ENCODE measurements at places on chromosomes 11 and 22.
A peak's percentile ranks its signal among the peaks of the same experiment; 100 is the strongest.

DNA sequence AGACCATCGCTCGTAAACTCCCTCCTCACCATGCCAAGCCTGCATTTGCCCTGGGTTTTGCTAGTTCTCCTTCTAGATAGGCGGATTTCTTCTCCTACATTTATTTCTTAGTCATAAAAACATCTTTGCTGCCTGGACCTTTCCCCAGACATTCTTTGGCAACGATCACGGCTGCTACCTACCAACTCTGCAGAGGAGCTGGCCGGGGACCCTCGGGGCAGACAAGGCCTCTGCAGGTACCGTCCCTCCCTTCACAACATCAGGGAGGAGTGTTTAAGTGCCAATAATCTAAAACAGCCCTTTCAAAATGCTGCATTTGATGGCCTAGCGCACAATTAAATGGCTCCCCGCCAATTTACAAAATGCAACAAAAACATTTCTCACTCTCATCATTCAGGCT is 34.4 kb downstream of the BRD1 start:
- no peak for DNase-seq

DNA sequence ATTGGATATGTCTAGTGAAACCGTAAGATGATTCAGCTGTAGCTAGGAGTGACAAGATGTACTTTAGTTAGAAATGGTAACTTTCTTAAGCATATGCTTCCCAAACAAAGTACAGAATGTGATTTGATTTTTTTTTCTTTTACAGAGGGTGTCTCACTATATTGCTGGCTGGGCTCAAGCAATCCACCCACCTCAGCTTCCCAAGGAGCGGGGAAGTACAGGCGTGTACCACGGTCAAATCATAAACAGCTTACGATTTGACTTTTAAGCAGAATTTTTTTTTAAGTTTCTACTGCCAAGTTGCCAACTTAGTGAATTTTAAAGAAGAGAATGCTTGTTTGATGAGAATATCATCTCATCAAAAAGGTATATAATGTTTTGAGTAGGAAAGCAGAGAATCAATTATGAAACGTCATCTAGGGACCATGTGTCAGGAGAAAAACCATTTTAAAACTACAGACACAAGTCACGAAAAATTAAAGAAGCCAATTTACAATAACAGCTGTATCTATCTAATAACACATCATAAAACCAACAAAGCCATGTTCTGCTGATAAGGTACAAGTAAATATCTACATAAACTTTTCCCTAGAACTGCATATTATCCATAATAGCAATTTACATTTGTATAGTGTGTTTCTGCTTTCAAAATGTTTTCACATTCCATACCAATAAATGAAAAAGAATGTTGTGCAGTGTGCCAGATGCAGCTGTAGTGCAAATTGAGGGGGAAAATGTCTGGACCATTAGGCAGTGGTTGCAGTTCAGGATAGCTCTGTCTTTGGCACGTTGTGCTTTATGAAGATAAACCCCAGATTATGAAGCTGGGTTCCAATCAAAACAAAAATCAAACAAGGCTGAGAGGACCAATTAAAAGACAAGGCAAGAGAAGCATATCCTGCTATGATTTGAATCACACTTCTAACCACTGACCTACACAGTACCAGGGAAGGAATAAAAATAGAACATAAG is 33.7 kb upstream of the USP47 start:
- DNase-seq, result no peak

GRCh38 chr11:116267146-116267545 is 505.6 kb downstream of the BUD13 start:
- no peak for DNase-seq

- DNase-seq, result no peak
Measured at GRCh38 chr11:34148504-34149165, 43.2 kb downstream of the NAT10 start.

GRCh38 chr22:35977136-35977535 is 51.5 kb downstream of the RBFOX2 start:
- DNase-seq, result no peak

DNA sequence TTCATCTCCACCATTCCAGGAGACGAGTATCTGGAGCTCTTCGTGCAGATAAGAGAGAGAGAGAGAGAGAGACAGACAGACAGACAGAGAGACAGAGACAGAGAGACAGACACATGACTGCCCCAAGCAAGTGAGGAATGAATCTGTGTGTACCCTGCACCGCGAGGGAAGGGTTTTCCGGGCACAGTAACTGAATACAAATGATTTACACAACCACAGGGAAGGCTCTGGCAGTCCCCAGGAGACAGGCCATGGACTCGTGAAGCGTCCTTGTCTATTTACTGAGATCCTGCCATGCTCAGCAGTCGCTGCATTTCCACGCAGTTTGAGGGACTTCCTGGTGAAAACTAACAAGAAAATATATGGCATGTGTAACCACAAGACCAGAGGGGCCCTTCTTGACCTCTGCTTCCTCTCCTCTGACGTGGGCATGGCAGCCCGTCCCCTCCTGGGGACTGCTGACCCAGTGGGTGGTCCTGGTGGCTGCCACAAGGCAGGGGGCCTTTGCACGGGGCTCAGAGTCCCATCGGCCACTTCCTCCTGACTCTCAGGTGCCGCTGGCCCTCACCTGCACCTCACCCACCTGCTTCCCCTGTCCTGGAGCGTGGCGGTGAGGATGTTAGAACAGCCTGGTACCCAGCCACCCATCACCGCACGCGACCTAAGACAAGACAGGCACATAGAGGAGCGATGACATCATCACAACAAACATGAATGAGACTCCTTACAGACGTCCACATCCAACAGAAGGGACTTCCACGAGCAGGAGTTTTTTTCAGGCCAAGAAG is 75.9 kb downstream of the PHF21B start:
- no peak for DNase-seq

DNA sequence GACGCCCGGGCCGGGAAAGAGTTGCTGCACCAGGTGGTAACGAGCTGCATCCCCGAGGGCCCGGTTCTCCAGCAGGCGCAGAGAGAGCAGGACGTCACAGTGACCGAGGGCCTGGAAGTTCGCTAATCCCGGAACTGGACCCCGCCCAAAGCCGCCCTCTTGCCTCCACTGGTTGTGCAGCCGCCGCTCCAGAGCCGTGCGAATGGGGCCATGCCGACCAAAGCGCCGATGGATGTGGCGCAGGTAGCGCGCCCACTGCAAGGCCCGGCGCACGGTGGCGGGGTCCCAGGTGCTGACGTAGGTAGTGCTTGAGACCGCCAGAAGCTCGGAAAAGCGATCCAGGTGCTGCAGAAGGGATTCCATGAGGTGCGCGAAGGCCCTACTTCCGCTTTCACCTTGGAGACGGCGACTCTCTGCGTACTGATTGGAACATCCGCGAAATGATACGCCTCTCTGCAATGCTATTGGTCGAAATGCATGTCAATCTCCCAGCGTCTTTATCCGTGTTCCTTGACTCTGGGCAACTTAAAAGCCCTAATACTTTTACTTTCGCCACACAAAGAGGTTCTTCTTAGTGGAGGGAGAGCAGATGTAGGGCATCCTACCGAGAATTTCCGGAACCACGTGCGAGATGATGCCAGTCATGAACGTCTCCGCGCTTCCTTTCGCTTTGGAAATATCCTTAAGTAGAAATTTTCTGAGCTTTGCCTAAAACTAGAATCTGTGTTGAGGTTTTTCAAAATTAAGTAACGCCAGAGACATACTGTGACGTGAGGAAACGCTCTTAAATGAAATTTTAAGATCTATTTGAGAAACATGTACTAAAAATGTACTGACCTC is at the start of gene FANCF:
FANCF (minus strand) TSS at position 376 of the 840 bp plus-strand sequence; CDS start at position 363, 13 bp downstream.
- peak; percentile 86 for DNase-seq

GRCh38 chr11:109507836-109508561 is 86.0 kb downstream of the C11orf87 start:
- no peak for DNase-seq

GRCh38 chr22:43266076-43266475 is 77.1 kb downstream of the SCUBE1 start:
- no peak for DNase-seq

DNA sequence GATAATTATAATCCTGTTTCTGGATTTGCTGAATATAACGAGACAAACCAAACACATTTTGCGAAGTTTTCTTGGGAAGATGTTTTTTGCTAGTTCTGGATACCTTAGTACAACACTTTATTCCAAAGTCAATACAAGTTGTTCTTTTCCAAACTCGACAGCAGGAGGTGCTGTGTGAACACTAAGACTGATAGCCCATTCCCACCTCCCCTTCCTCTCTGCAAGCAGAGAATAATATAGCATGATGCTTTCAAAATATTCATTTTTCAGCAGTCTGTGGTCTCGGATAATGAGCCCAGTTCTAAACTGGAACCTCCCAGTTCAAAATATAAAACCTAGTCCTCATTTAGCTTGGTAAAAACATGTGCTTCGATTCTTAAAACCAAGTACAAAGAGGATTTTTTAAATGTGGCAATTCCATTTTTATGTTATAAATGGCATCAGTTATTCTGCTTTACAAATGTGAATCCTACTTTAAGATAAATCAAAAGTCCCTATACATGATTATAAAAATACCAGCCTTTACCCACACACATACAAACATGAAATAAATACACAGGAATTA is 129.1 kb downstream of the DCDC1 start:
- peak; percentile 22 for DNase-seq

DNA sequence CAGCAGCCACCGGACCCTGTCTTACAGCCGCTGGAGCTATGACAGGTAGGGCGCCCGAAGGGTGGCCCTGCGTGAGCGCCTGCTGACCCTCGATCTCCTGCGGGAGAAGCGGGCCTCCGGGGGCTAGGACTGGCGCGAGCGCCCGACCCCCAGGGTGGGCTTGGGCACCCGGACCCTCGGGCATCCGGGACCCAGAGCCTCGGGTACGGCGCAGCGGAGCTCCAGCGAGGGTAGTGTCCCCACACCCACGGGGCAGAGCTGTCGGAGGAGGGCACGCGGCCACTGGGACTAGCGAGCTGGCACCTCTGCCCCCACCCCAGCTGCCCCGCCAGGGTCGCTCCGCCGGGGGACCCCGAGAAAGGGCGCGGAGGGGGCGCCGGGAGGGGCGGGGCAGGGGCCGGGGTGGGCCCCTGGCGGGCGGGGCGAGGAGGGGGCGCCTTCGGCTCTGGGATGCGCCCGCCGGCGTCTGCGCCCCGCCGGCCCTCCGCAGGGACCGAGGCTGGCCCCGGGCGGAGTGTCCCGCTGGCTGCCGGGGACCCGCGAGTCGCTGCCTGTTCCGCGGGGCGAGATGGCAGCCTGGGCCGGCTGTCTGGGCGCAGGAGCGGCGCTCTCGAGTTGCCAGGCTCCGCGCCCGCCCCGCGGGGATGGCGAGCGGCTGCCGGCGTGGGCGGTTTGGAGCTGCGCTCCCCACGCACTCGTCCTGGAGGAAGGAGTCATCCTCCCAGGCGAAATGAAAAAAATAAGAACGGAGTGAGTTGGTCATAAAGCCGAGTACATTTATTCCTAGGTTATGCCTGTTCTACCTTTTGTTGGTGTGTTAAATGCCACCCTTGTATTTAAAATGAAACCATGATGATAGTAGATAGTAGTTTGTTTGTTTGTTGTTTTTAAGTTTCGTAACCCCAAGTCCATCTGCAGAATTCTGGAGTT is 32.4 kb downstream of the EIF3F start:
- DNase-seq, result peak; percentile 54

GRCh38 chr11:69463181-69463994 is 18.1 kb upstream of the LINC01488 start:
- no peak for DNase-seq

DNA sequence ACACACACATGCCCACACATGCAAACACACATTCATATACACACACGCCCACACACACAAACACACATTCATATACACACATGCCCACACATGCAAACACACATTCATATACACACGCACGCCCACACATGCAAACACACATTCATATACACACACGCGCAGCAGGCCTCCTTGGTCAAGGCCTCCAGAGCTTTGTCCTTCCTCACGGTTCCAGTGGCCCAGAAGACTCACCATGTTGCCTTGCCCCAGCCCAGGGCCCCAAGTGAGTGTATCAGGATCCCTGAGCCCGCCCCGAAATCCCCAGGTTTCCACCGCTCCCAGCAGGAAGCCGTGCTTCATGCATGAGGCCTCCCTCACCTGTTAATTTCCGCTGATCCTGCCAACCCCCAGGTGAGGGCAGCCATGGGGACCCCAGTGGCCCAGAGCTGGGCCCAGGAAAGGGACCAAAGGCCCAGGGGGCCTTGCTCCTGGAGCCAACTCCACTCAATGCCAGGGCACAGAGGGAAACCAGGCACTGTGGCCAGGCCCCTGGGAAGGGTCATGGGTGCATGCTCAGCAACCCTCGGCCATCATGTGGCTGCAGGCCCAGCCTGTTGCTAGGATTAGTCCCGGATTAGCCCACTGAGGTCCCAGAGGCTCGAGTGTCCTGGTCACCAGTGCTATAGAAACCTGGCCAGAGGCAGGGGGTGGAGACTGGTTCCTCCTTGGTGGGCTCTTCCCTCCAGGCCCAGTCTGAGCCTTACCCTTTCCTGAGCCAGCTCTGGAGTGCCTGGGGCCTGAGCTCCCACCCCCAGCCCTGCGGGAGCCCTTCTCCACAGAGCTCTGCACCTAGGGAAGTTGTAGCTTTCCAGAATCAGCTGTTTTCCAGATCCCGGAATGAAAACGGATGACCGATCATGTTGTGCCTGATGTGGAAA is 34.4 kb downstream of the IGF2 start:
- no peak for DNase-seq

- peak; percentile 41 for DNase-seq
Measured at GRCh38 chr11:57752954-57753353, 1.3 kb upstream of the BTBD18 start.

DNA sequence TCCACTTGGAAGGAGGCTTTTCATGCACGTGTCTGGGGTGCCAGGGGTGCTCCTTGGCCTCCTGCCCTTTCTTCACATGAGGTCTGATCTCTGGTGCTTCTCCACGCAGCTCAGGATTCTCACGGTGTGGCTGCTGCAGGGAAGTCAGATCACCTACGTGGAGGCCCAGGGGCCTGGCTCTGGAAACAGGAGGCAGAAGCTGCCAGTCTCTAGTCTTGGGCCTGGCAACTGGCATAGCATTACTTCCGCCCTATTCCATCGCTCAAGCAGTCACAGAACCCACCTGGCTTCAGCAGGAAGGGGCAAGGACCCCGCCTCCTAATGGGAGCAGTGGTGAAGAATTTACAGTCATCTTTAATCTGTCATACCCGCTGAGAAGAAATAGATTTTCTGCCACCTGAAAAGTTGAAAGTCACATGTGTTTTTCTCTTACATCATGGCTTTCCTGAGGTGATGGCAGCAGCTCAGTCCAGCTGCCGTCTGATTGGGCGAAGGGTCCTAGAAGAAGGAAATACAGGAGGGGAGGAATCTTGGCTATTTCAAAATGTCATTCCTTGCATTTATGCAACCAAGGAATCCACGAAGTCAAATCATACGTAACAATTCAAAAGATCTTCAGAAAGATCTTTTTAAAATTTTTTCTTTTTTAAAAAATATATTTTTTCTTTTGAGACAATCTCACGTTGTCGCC is 50.1 kb upstream of the DKK3 start:
- no peak for DNase-seq
